ENCODE measurements at places on chromosomes 13 and 19.

- no peak for DNase-seq
Measured at GRCh38 chr13:106173346-106173745, 362.1 kb downstream of the EFNB2 start.

DNA sequence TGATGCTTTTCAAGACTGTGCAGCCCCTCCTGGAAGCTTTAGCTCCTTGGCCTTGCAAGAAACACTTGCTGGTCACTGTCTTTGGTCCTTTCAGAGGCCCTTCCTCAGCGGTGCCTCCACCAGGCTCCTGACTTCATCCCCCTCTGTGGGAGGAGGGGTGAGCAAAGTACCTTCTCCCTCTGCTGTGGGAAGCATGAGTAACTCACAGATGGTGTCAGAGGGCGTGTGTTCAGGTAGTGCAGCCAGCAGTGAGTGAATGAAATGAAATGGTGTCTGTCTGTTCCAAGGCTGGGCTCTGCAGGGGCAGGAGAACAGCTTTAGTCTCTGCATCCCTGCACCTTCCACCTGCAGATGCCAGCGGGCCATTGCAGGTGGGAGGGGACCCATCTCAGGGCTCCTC lies 102.9 kb downstream of the SHISA2 start:
- no peak for DNase-seq

DNA sequence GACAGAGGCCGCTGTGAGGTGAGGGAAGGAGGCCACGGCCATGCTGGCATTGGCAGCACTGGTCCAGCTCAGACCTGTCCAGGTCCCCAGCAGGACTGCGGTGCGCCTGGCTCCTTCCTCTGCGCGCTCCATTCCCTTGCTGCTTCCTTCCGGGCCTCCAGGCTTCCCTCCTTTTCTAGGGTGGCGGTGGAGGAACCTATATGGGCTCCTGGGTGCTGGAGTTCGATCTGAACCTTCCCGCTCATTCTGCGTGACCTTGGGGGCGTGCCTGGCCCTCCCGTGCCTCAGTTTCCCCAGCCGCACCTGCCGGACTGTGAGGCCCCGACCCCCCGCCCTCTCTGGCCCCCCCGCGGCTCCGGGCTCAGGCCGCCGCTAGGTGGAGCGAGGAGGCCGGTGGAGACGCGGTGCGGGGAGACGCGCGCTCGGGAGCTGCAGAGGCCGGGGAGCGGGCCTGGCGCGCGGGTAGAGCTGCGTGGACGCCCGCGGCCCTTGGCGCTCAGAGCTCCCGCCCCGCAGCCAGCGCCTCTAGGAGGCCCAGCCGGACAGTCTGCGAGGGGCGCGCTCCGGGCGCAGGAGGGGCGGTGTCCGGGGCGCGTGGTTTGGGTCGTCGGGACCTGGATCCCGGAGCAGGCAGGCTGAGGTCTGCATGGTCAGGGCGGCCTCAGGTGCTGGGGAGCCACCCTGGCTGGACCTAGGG lies 29.9 kb downstream of the EFNA2 start:
- DNase-seq: peak; percentile 66

DNA sequence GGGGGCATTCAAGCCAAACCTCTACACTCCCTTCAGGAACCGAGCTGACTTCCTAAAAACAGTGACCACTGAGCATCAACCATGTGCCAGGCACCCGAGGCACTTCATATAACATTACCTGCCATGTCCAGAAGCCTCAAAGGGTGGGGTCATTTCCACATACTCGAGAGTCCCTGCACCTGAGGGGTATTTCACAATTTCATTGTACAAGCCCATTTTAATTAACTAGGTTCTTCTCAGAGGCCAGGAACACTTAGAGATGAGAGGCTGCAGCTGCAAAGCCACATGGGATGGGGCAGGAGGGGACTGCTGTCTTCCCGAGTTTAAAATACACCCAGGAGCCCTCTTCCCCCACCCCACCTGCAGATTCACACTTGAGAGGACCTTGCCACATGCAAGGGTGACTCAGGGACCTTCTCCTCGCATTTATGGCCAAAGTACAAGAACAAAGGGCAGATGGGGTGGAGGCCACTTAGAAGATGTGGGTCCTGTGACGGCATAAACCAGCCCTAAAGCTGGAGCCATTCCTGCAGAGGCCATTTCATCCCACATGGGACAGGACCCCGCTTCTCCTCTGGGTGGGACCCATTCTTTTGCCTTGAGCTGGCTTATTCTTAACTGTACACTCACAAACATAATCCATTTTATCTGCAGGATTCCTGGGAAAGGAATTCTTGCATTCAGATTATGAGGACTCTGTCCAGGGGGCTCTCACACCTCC lies 43.9 kb downstream of the RAB20 start:
- DNase-seq: no peak

GRCh38 chr13:52348983-52349780 lies 56.8 kb downstream of the THSD1 start:
- peak; percentile 91 for DNase-seq

- no peak for DNase-seq
Measured at GRCh38 chr19:29966588-29967249, 24.7 kb downstream of the URI1 start.

GRCh38 chr19:31160336-31160926 lies 188.8 kb downstream of the TSHZ3 start:
- DNase-seq: no peak

- no peak for DNase-seq
Measured at GRCh38 chr13:73960474-73960873, 173.7 kb downstream of the KLF12 start.

DNA sequence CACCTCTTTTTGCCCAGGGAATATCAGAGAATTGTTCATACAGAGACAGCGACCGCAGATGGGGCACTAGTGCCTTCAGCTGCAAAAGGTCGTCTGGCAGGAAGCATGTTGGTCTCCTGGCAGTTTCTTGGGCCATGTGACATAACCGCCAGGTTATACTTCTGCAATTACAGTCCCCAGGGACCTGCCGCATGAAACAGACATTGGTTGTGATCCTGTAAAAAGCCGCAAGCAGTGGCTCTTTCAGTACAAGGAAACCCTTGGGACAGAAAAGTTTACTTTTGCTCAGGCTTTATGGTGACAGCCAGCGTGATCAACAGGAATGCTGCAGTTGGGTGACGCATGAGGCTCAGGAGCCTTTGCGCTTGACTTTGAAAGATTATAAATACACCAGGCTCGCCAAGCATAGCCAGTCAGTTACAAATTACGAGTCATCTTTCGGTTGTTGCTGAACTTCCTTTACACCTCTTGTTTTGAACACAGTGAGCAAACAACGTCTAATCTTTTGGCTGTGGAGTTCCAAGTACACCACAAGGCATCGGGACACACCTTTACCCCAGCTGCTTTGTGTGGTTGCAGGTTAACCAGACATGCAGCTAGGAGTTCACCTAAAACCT lies 50.5 kb upstream of the UBE2L5 start:
- DNase-seq: peak; percentile 10

DNA sequence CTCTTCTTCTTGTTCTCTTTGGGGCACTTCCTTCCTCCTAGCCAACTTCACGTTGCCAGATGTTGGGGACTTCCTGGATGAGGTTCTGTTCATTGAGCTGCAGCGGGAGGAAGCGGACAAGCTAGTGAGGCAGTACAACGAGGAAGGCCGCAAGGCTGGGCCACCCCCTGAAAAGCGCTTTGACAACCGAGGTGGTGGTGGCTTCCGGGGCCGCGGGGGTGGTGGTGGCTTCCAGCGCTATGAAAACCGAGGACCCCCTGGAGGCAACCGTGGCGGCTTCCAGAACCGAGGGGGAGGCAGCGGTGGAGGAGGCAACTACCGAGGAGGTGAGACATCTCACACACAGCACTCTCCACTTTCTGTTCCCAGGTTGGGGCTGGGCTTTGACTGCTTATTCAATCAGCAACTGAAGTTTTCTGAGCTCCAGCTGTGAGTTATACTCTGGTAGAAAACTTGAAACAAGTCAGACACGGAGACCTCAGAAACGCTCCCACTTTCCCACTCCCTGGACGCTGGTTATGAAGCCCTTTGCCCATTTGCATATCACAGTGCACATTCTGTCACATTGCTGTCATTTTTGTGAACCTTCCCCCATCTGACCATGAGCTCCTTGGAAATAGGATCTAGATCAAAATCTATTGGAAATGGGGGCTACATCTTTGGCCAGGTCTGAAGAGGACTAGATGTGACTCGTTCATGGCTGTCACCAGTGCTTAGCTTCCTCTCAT lies 7.2 kb upstream of the CCDC97 start:
- DNase-seq: no peak

GRCh38 chr19:58181902-58182576 lies 822 bp upstream of the ZNF274 start:
- no peak for DNase-seq

- DNase-seq: no peak
Measured at GRCh38 chr13:64428196-64428595, 2801.9 kb downstream of the PCDH9 start.

DNA sequence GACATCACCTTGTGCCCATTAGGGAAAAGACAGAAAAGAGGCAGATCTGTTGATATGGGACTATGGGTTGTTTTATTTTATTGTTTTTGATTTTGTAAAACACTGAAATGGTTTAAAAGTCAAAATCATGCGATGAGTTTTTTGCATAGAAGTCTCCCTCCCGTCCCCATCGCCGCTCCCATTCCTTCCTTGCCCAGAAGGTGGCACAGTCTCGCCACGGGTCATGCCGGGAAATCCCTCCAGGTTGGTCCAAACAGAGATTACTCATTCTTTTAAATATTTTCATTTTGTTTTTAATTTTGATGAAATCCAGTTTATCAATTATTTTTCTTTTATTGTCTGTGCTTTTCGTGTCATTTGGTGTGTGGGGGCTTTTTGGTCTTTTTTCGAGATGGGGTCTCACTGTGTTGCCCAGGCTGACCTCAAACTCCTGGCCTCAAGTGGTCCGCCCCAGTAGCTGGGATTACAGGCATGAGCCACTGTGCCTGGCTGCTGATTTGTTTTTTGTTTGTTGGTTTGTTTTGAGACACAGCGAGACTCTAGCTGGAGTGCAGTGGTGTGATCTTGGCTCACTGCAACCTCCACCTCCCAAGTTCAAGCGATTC lies 9.2 kb downstream of the PGPEP1 start:
- peak; percentile 76 for DNase-seq

DNA sequence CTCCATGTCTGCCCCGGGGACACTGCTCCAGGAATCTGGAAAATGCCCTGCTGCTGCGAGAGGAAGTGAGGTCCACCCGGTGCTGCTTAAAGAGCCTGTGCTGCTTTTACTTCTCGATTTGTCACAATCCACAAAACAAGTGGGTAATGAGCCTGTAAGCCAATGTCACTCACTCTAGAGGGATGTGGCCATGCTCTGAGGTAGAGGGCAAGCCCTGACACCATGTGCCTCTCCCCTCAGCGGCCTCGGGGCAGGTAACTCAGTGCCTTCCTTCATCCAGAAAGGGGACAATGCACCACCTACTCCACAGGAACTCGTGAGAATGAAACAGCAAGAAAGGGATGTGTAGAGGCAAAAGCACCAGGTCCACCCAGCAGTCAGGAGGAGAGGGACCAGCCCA lies 106.2 kb downstream of the TUBA3C start:
- no peak for DNase-seq

GRCh38 chr19:51531349-51532315 lies at the start of gene SIGLEC6:
SIGLEC6 (minus strand) TSS chr19:51531670; CDS start chr19:51531648, 22 bp downstream.
- DNase-seq: no peak

DNA sequence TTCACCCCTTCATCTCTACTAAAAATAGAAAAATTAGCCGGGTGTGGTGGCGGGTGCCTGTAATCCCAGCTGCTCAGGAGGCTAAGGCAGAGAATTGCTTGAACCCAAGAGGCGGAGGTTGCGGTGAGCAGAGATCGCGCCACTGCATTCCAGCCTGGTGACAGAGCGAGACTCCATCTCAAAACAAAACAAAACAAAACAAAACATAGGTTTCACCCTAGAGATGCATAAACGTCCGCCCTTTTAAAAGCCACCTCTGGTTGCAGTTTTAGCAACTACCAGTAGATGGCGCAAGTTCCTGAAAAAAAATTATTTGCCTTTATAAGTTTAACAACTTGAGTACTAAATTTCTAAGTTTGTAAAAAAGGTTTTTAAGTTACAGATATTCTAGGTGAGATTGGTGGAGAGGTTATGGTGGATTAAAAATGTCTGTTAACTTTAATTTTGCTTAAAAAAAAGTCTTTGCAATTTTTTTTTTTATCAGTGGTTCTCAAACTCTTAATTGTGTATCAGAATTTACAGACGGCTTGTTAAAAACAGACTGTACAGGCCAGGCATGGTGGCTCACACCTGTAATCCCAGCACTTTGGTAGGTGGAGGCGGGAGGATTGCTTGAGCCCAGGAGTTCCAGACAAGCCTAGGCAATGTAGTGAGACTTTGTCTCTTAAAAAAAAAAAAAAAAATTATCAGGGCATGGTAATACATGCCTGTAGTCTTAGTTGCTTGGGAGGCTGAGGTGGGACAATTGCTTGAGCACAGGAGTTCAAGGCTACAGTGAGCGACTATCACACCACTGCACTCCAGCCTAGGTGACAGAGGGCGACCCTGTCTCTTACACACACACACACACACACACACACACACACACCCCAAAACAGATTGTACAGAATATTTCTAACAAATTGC lies 42.1 kb downstream of the NAA16 start:
- peak; percentile 45 for DNase-seq

- DNase-seq: no peak
Measured at GRCh38 chr19:36026091-36026876, 6.4 kb downstream of the CLIP3 start.

DNA sequence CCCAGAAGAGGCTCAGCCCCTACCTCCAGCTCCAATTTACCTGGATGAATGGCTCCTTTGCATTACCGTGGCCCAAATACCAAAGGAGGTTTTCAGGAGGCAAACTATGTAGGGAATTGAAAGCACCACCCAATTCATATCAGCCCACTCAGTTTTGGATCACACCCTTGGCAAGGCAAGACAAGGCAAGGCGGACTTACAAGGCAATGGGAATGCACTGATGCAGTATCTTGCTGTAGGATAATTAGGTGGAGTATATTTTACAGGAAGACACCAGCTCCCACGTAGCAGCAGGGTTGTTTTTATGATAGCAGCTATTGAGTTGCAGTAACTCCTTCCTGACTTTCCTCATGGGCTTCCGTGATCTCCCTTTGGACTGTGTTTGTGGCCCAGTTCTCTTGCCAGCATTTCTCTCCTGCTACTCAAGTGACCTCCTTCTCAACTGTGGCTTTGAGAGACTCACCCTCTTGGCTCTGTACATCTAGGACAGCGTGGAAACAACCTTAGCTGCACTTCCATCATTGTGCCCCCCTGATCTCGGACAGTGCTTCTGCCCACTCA lies 935.9 kb downstream of the EFNB2 start:
- DNase-seq: no peak

All from RWPE1 (cell line).